ENCODE measurements at places on chromosomes 16 and 17.

DNA sequence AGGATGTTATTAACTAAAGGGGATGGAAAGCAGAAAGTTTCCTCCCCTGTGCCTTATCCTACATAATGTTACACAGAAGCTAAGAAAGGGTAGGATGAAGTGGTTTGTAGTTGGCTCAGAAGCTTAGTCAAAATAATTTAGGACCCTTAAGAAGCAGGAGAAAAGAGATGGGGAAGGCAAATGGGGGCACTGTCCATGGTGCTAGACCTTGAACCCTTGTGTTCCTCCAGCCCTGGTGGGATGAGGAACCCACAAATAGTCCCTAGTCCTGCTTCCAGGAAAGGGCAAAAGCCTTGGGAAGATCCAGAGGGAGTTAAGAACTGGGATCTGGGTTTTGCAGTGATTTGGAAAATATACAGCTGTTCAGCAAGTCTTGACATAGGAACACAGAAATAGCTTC, 54.5 kb downstream of the SLC5A11 start:
- no peak for DNase-seq

GRCh38 chr16:27202923-27203506, 311 bp upstream of the KDM8 start:
- DNase-seq, result peak; percentile 84

DNA sequence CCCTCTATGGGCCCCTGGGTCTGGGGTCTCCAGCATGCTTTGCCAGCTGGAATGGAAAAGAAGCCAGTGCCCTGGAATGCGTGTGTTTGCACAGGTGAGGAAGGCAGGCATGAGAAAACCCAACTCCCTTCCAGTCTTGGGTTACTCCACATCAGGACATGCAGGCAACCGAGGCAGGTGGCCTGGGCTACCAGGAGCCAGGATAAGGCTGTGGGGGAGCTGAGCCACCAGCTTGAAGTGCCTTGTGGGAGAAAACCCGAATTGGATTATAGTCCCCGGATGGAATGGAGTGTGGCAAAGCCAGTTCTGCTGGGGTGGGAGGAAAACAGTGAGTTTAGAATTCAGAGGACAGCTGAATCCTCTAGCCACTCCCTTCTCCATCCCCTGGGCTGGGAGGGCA, 7.2 kb downstream of the SRCIN1 start:
- DNase-seq, result no peak

GRCh38 chr17:83099086-83099555, 19.7 kb downstream of the METRNL start:
- no peak for DNase-seq

DNA sequence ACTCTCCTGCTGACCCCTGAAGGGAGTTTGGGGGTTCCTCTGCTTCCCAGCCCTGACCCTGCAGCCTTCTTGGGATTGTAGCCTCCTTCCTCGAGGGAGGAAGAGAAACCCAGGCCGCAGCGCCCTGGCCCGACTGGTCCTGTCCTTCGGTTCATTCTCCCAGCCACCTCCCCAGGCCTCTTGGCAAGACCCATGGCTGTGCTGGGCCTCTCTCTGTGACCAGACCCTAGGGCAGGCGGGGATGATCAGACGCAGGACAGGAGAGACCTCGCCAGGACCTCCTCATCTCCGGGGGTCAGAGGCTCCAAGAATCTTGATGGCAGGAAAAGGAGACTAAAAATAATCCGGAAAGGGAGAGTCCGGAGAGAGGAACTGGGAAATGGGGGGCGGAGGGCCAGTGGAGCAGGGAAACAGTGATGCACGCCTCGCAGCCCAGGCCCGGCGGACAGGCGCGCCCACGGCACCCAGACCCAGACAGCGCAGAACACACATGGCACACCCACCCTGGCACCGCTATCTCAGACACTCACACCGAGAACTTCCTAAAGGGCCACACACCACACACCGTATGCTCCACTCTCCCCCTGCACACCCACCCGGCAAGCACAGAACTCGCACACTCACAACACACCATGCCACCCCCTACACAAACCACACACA, 1.2 kb downstream of the ARHGEF15 start:
- DNase-seq, result no peak

DNA sequence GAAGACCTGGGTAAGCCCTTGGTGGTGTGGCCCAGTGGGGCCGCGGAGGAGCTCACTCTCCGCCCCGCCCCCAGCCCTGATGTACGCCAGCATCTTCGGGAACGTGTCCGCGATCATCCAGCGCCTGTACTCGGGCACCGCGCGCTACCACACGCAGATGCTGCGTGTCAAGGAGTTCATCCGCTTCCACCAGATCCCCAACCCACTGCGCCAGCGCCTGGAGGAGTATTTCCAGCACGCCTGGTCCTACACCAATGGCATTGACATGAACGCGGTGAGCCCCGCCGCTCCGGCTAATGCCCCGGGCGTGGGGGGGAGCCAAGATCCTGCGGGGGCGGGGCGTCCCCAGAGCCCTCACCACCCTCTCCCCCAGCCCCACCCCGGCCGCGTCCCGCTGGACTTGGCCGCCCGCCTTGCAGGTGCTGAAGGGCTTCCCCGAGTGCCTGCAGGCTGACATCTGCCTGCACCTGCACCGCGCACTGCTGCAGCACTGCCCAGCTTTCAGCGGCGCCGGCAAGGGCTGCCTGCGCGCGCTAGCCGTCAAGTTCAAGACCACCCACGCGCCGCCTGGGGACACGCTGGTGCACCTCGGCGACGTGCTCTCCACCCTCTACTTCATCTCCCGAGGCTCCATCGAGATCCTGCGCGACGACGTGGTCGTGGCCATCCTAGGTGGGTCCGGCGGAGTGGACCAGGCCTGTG, 12.1 kb upstream of the DCAF7 start:
- DNase-seq, result no peak

- DNase-seq, result no peak
Observed at GRCh38 chr16:51755577-51756355, 604.7 kb upstream of the SALL1 start.

DNA sequence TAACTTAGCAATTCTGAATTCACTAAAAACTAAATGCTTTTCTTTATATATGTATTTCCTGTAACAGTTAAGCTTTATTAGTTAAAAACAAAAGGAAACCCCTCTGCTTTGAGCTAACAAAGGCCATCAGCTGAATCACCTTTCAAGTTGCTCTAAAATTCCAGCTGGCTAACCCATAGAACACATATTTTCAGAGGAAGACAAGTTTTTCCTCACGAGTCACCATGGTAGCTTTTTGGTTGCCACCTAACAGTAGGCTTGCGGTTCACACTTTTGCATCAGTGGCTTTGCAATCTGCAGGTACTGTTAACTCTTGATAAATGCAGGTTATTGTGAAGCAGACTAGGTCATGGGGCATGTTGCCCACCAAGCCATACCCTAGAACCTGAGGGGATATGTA, 57.6 kb upstream of the IRX5 start:
- no peak for DNase-seq

DNA sequence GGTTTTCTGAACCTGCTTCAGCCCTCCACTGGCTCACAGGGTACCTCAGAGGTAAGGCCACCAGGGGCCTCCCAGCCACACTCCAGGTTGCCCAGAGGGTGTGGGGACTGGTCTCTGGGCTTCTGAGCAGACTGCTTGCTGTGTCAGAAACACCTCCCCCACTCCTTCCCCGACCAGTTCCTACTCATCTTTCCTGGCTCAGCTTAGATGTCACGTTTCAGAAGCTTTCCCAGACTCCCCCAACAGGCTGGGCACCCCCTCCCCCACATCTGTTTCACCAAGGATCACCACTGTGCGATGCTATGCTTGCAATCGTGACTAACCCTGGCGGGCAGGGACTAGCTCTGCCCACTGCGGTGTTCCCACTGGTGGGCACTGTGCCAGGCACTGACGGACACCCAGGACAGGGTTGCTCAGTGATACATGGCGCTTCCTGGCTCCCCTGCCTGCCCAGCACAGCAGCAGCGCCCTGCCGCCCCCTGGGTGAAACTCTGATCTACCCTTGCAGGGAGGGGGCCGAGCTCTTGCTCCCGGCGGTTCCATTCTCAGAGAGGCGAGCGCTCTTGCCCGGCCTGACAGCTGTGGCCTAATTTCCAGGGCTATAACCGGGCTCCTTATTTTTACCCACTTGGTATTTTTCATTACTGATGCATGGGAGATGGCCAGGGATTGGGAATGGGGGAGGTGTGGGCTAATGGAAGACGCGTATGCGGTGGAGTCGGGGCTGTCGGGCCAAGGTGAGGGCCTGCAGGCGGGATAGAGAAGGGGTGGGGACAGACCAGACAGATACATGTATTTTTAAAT, 29.4 kb upstream of the MTSS2 start:
- DNase-seq, result no peak

GRCh38 chr17:74779948-74780400, 3.8 kb upstream of the NAT9 start:
- peak; percentile 31 for DNase-seq

GRCh38 chr16:49024896-49025295, 256.7 kb downstream of the CBLN1 start:
- DNase-seq, result no peak

GRCh38 chr16:4008116-4008515, 108.1 kb downstream of the ADCY9 start:
- no peak for DNase-seq

DNA sequence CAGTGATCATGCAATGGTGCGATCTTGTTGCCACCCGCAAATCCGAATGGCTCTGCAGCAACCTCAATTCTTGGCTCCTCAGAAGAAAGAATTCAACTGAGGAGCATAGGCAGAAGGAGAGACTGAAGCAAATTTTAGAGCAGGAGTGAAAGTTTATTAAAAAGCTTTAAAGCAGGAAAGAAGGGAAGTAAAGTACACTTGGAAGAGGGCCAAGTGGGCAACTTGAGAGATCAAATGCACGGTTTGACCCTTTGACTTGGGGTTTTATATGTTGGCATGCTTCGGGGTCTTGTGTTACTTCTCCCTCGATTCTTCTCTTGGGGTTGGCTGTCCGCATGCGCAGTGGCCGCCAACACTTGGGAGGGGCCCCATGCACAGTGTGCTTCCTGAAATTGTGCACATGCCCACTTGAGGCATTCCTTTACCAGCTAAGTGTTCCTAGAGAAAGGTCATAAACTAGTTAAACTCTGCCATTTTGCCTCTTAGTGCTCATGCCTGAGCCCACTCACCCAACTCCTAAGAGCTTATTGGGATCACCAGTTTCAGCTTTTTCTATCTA, 36.7 kb downstream of the ZNRF1 start:
- no peak for DNase-seq

- no peak for DNase-seq
Observed at GRCh38 chr16:13554643-13555042, 365.3 kb upstream of the ERCC4 start.

DNA sequence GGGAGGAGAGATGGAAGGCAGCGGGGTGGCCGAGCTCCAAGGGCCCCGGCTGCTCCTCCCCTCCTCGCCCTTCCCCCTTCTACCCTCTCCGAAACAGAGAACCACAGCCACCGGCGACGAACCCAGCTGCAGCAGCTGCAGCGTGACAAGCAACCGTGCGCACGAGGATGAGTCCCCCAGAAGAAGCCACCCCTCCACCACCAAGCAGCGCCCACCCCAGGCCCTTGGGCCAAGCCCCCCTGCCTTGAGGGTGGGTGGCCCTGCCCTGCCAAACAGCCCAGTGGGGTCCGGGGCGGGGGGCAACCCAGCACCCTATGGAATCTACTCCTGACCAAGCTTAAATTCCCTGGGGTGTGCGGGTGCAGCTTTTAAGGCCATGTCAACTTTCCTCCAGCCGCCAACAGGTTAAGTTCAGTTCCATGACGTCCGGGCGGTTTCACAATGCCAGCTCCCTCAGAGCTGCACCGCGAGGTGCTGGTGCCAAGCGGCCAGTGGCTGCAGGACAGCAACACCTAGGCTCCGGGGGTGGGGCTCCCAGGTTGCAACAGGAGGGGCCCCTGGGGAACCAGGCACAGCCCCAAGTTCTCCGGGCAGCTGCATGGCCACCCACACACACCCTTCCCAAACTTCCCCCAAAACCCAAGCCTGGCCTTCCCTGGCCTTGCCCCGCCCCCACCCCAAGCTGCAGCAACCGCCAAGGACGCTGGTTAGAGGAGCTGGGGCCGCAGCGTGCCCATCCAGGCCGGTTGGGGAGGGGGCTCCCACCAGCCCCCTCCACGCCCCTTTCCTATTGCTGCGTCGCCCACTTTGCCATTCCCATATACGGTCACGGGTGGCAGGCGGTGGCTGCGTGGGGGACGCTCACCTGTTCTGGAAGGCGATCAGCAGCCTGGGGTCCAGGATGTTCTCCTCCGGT, 2.0 kb downstream of the CBX4 start:
- DNase-seq, result peak; percentile 33

DNA sequence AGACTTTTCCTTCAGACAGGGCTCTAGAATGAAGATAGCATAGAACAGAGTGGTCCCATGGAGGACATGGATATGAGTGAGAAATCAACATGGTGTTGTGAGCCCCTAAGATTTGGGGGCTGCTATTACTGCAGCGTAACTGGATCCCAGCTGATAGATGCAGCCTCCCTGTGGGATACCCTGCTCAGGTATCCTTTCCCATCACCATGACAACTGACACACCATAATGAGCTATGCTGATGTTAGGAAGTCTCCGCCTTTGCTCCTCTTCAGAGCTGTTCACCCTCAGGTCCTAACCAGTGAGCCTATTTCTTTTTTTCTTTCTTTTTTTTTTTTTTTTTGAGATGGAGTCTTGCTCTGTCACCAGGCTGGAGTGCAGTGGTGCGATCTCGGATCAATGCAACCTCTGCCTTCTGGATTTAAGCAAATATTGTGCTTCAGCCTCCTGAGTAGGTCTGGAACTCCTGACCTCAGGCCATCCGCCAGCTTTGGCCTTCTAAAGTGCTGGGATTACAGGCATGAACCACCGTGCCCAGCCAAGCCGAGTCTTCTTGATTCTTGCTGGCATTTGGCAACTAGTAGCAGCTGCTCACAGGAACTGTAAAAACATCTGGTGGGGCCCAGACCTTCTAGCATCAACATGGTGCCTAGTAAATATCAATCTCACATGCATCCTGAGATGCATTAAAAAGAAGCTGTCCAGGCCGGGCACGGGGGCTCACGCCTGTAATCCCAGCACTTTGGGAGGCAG, 17.1 kb downstream of the STX4 start:
- no peak for DNase-seq

- DNase-seq, result no peak
Observed at GRCh38 chr17:44318077-44318892, 6.3 kb downstream of the SLC25A39 start.

GRCh38 chr16:66927918-66928649, 2.7 kb upstream of the RRAD start:
- DNase-seq, result no peak

- DNase-seq, result no peak
Observed at GRCh38 chr17:11642655-11643054, 44.4 kb downstream of the DNAH9 start.

- DNase-seq, result no peak
Observed at GRCh38 chr16:83714286-83714685, 93.5 kb upstream of the HSBP1 start.

GRCh38 chr17:8755590-8756255, 2.6 kb downstream of the SPDYE4 start:
- DNase-seq, result no peak

GRCh38 chr16:47928008-47928407, 227.8 kb downstream of the ABCC12 start:
- DNase-seq, result no peak

- DNase-seq, result no peak
Observed at GRCh38 chr16:52068447-52069074, 478.4 kb downstream of the TOX3 start.
